Smooth muscle cell of bladder (primary cell): ENCODE measurements at places on chromosomes 2 and 18. TPM values are rescaled to one million over a fixed set of nuclear protein-coding genes. Genes with fewer than 3 reads are reported as not detected.

The CETN1 gene
- total RNA-seq = not detected in 2 replicates

The PAX8 gene
- total RNA-seq = 0.14 and 0.37 TPM in 2 replicates

The SLC9A4 gene
- total RNA-seq = under 0.01 TPM in 1 of 2 replicates, not detected in the other

The MYO7B gene
- total RNA-seq = not detected in 2 replicates

The ECEL1 gene
- not detected in 2 replicates for total RNA-seq

The PSD4 gene
- 1.1 and 3.4 TPM in 2 replicates for total RNA-seq

The TGIF1 gene
- total RNA-seq = 179 and 187 TPM in 2 replicates

The TAF4B gene
- total RNA-seq = 1.7 and 1.9 TPM in 2 replicates

The PTGR3 gene
- 7.7 and 10.4 TPM in 2 replicates for total RNA-seq

The ADD2 gene
- 0.37 TPM in 1 of 2 replicates, not detected in the other for total RNA-seq

The KLHL30 gene
- total RNA-seq = 0.46 and 0.57 TPM in 2 replicates

The BOLL gene
- not detected in 2 replicates for total RNA-seq

The CHRND gene
- not detected in 2 replicates for total RNA-seq

The KCNJ3 gene
- not detected in 2 replicates for total RNA-seq

The CCDC93 gene
- total RNA-seq = 23.8 and 26.5 TPM in 2 replicates

The IL36G gene
- not detected in 2 replicates for total RNA-seq

The CNTNAP5 gene
- total RNA-seq = not detected in 2 replicates
